NCI-H345 (cell line): ENCODE measurements at places on chromosomes 3 and 15.
A peak's percentile ranks its signal among the peaks of the same experiment; 100 is the strongest.

DNA sequence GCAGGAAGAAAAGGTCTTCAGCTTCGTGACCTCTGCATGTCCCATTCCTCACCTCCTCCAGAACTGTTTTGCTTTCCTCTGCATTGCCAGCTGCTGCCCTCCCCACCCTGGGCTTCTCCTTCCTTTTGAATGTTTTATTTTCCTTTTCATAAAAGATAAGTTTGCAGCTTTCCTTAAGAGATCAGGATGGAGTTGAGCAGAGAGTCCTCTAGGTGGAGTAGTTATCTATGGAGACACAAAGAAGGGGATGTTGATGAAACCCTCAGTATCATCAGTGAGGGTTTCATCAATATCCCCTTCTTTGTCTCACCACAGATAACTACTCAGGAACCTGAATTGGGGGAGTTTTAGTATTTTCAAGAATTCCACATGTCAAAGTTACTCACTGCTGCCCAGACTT is 19.0 kb upstream of the SLC25A36 start:
- no peak for DNase-seq

DNA sequence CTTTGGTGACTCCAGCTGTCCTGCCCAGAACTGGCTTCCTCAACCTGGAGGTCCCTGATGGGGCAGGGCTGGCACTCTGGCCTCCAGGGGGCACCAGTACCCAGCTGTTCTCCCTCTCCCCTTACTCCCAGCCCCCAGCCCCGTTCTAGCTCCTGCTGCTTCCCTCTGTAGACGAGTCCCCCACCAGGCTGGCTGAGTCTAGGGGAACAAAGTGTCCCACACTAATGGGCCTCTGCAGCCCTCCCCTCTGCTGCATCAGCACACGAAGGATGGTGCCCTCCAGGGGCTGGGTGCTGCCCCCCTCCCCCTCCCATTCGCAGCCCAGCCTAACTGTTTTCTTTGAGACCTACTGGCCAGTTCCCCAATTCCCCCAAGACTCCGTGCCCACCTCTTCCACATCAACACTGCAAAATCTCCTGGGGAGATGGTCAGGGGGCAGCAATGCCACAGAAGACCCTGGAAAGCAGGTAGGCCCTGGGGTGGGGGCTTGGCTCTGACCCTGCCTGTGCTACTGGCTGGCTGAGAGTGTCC is 4.2 kb downstream of the RHCG start:
- DNase-seq: no peak

- DNase-seq: no peak
Measured at GRCh38 chr3:139538733-139539132, 809 bp downstream of the RBP1 start.

- DNase-seq: no peak
Measured at GRCh38 chr15:35738370-35738769, 192.4 kb upstream of the DPH6 start.

DNA sequence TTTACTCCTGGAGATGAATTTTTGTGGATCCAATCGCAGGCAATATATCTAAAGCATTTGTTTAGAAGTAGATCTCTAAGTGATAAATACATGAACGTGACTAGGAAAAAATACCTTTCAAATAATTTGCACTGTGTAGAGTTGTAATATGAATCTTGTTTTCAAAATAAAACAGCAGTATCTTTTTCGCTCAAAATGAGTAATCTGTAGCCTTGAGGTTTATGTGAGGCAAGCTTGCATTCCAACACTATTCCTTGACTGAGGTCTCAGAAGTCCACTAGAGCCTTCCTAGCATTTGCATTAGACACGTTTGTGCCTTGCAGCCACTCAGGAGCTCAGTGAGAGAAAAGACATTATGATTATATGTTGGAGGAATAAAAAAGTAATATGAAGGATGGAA is 138.3 kb upstream of the ROBO1 start:
- DNase-seq: no peak

DNA sequence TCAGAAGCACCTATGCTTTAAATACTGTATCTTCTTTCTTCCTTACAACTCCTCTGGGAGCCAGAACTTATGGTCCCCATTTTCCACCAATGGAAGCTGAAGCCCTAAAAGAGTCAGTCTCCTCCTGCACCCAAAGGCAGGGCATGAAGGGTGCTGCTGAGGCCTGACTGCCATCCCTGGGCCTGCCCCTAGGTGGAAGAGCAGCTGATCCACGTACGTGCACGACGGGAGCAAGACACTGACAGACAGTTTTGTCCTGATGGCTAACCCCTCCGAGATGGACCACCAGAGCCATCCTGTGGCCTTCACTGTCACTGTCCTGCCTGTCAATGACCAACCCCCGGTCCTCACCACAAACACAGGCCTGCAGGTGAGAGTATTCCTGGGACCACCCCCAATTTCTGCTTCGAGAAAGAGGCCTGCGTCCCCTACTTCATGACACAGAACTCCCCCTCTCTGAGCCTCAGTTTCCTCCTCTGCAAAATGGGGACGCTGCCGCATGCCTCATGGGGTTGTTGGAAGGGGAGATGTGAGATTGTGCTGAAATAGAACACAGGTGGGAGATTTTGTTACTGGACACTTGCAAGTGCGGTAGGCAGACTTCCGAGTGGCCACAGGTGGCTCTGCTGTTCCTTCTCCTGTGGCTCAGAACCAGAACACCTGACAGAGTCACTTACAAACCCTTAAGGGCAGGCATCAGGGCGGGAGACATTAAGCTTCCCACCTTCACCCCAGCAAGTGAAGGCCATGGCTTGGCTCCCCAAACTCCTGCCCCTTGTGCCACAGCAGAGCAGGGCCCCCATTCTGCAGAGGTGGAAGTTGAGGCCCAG is 175.4 kb downstream of the TBC1D2B start:
- DNase-seq: no peak

DNA sequence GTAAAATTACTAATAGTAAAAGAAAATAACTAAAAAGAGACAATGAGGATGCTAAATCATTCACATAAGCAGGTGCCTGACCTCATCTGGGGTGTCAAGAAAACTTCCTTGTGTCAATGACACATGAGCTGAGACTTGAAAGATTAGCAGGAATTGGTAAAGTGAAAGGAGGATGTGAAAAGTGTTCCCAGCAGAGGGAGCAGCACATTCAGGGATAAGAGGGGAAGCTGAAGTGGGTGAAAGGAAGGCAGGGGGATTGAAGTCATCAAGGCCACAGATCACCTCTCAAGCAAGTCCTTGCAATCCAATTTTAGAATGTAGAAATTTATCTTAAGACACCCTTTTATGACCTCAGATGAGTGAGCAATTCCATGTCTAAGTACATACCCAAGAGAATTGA is 60.2 kb upstream of the ACP3 start:
- DNase-seq: peak; percentile 13

DNA sequence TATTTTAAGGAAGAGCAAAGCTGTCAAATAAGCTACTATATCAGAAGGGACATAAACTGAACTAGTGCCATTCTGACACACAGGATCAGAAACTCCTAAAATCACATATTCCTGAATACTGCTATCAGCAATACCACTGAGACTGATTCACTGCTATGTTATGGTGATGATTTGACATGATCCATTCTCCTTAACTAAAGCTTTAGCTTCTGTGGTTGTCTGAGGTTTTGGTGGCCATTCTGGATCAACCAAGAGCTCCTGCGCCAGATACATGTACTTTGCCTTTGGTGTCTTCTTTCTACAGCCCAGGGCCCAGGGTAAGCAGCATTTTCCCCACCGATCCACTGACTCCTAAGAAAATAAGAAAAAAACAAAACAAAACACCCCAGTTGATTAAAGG is 6.7 kb upstream of the GP5 start:
- no peak for DNase-seq

- no peak for DNase-seq
Measured at GRCh38 chr3:30813734-30814133, 80.7 kb downstream of the GADL1 start.

DNA sequence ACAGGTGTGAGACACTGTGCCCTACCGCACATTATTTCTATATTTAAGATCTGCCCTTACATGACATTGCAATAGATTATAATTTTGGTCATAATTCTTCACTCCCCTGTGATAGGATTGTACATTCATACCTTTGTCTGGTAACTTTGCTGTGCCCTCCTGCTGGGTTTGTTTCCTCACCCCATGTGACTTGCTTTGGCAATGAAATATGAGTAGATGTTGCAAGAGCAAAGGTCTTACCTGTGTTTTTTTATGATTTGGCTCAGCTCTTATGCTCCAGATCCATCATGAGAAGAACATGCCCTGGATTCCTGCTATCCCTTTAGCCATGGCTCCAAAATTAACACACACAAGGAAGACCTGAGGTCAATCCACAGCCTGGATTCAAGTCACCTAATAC is 137.7 kb upstream of the EOMES start:
- DNase-seq: no peak

- no peak for DNase-seq
Measured at GRCh38 chr3:112640276-112640929, 540 bp downstream of the CCDC80 start.

- no peak for DNase-seq
Measured at GRCh38 chr15:60320365-60320764, 77.4 kb downstream of the ANXA2 start.

GRCh38 chr3:52527039-52527731 is 6.5 kb downstream of the NT5DC2 start:
- no peak for DNase-seq

GRCh38 chr3:153001210-153002078 is 160.6 kb upstream of the RAP2B start:
- no peak for DNase-seq

DNA sequence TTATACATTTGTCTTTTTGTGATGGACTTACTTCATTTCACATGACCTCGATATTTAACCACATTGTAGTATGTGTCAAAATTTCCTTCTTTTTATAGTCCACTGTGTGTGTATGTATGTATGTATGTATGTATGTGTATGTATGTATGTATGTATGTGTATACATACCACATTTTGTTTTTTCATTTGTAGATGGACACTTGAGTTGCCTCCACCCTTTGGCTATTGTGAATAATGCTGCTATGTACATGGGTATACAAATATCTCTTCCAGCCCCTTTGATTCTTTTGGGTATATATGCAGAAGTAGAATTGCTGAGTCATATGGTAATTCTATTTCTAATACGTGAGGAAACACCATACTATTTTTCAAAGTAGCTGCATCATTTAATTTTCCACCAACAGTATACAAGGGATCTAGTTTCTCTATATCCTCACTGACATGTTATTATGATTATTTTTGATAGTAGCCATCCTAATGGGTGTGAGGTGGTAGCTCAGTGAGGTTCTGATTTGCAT is 228.2 kb downstream of the OPA1 start:
- no peak for DNase-seq

DNA sequence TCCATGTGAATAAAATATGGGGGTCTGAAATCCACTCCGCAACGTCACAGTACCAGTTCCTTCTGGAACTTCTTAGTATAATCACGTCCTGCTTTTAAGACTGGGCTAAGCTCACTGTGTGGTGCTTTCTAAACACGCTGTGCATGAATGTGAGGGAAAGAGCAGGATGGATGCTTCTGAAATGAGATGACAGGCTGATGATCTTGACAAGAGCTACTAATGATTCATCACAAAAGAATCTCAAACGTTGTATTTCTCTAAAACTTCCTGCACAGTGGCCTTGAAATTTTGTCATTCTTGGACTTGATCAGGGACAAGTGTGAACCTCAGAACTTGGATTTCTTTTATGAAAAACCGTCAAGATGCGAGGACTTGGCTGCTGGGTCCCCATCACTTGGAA is 221.4 kb downstream of the CADPS start:
- DNase-seq: no peak

DNA sequence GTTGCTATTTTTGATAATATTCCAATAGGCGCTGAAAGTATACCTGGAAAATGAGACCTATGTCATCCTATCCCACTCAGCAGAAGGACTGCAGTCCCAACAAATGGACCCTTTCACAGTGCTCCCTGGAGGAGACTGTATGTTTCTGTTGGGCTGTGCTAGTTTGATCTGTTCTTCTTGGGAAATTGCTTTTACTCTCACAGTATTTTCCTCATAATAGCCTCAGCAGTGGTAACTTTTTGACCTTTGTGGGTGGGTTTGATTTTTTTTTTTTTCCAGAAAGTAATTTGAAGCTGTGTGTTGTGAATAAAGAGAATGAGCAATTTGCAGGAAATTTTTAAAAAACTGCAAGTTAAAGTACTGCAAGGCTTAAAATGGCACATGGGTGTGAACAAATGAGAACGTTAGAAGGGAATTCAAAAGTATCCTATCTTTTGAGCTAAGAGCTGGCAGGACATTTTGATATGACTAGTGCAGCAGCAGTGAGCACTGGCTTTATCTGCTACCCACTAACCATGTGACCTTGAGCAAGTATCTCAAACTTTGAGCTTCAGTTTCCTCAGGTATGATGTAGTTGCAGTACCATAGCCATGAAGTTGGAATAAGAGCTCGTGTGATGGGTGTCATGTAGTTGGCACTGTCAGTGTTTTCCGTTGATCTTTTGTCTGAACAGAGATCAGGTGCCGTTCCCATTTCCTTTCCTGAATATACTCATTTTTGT is 118.4 kb downstream of the ATG7 start:
- DNase-seq: no peak

DNA sequence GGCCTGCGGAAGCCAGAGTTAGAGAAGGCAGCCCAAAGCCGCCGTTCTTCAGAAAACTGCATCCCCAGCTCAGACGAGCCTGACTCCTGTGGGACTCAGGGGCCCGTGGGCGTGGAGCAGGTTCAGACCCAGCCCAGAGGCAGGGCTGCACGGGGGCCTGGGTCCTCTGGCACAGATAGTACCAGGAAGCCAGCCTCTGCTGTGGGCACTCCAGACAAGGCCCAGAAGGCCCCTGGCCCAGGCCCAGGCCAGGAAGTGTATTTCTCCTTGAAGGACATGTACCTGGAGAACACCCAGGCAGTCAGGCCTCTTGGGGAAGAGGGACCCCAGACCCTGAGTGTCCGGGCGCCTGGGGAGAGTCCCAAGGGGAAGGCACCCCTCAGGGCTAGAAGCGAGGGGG is 23.1 kb downstream of the ALPK3 start:
- no peak for DNase-seq

GRCh38 chr15:68276668-68277067 is 877 bp upstream of the FEM1B start:
- no peak for DNase-seq

GRCh38 chr3:115321400-115321805 is 174.3 kb upstream of the ZBTB20 start:
- no peak for DNase-seq

GRCh38 chr3:119779731-119780383 is 2.0 kb upstream of the NR1I2 start:
- no peak for DNase-seq

DNA sequence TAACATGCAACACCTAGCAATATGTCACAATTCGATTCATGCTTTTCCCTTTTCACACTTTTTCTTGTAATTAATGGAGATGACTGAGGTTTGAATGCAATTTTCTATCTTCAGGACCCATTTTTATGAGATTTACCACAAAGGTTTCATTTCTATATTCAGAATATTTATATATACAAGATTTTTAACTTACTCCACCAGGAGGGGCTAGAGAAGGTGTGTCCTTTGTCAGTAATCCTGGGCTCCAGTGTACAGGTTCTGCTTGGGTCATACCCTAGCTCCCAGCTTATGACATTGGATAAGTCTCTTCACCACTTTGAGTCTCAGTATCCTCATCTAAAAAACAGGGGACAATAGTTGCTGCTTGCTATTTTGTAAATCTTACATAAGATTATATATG is 95.7 kb upstream of the SLC24A5 start:
- no peak for DNase-seq

- DNase-seq: no peak
Measured at GRCh38 chr3:150605998-150606641, 3.0 kb downstream of the SELENOT start.

- no peak for DNase-seq
Measured at GRCh38 chr15:31269816-31270575, 56.6 kb upstream of the KLF13 start.
